ENCODE measurements at places on chromosomes 4 and X.
A peak's percentile ranks its signal among the peaks of the same experiment; 100 is the strongest.

- no peak for DNase-seq
These were observed 37.5 kb downstream of the PIGG start for GRCh38 chr4:536351-536972.

DNA sequence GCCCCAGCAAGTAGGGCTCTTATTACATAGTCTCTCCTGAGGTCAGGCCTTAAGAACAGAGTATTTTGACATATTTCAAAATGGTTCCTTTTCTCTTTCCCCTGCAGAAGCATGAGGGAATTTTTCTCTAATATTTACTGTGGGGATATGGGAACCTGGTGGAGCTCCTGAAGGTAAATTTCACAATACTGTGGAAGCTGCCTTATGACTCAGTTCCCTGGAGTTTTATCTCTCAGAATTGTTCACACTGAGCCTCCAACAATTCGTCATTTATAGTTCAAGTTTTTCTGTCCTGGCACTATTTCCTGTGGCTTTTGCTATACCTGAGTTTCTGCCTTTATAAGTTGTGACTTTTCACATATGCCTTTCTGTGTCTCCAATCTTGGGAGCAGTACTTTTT lies 607.2 kb upstream of the NDST4 start:
- no peak for DNase-seq

- no peak for DNase-seq
These were observed 667 bp downstream of the PTTG2 start for GRCh38 chr4:37960679-37961450.

GRCh38 chrX:42752730-42753129 lies 25.2 kb downstream of the PPP1R2C start:
- no peak for DNase-seq

- DNase-seq = no peak
These were observed 217.9 kb downstream of the ARAP2 start for GRCh38 chr4:36026348-36026880.

GRCh38 chrX:44432641-44433040 lies 89.2 kb upstream of the EFHC2 start:
- no peak for DNase-seq

DNA sequence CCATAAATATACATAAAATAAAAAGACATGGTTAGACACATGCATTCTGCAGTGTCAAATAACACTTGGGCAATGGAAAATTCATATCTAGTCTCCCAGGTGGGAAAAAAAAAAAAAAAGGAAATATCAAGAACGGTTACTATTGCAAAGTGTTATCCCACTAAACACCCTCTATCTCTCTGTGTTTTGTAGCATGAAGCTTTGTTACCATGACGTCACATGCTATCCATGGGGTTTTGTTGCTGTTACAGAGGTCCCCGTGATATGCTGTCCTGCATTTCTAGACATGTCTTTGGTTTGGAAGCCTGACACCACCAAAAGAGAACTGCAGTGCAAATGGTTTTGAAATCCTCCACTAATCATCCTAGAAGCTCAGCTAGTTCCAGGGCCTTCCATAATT lies 50.7 kb upstream of the TLR3 start:
- no peak for DNase-seq

DNA sequence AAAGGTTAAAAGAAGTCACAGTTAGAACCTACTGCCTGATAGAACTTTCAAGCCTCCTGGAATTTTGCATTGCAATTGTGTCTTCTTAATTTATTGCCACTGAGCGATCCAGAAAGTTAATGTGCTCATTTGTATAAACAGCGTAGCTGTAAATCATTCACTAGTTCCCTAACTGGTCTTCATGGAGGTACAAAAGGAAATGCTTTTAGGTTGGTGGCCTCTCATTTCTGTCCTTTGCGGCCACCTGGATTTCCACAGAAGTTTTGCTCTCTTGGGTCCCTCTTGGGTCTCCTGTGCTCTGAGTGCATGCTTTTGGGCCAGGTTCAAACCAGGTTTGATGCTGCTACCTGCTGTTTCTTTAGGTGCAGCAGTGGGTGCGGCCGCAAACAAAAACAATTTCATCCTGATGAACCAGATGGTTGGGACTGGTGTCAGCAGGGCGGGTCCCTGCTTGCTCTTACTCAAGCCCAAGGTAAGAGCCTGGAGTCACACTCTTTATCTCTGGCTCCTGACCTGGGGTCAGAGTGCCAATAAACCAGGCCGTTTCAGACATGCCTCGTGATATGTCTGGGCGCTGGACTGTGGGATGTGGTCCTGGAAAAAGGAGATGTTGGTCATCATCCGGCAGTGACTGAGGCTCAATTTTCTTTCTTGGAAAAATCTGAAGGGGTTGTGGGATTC lies 270.1 kb downstream of the PTTG2 start:
- no peak for DNase-seq

DNA sequence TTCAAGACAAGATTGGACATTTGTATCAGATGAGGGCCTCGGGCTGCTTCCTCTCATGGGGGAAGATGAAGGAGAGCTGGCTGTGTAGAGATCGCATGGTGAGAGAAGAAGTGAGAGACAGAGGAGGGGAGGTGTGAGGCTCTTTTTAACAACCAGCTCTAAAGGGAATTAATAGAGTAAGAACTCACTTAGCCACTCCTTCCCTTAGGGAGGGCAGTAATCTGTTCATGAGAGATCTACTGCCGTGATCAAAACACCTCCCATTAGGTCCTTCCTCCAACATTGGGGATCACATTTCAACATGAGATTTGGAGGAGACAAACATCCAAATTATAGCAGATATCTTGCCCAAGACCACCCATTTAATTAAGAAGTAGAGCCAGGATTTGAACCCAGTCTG lies 97.0 kb downstream of the ARX start:
- DNase-seq = no peak

GRCh38 chr4:150038335-150039076 lies 39.7 kb upstream of the DCLK2 start:
- no peak for DNase-seq

GRCh38 chr4:83855044-83855443 lies 319.1 kb downstream of the GPAT3 start:
- peak; percentile 51 for DNase-seq

GRCh38 chr4:113635739-113636437 lies 125.7 kb downstream of the CAMK2D start:
- peak; percentile 53 for DNase-seq

DNA sequence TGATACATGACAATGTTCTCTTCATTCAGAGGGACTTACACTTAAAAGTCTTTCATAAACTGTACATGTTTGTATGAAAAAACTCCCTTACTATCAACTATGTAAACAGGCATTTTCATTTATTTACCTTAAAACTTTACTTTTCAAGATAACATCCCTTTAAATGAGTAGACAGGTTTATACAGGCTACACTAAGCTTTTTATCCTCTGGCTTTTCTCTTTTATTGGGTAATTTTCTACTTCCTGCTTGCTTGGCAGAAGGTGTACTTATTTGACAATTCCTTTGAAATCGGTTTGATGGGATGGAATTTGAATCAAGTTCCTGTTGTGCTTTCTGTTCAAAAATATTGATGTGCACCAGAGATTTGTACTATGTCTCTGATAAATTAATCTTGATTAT lies 81.4 kb downstream of the PTPN13 start:
- DNase-seq = no peak

GRCh38 chr4:163895378-163896005 lies 401.0 kb downstream of the TMA16 start:
- no peak for DNase-seq

DNA sequence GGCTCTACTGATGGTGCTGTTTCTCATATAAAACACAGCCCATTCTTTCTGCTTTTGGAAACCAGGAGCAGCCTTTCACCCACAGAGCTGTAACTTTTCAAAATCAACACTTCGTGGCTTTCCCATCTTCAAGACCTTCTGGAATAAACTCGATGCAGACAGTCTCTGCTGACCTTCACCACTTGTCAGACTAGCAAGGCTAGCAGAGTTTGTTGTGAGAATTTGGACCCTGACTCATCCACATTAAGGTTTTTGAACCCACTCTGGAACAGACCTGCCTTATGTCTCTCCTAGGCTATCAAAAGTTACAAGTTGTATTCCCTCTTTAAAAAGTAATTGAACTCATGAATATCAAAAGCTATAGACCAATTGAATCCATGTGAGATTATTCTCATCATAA lies 88.6 kb downstream of the MAML3 start:
- no peak for DNase-seq

DNA sequence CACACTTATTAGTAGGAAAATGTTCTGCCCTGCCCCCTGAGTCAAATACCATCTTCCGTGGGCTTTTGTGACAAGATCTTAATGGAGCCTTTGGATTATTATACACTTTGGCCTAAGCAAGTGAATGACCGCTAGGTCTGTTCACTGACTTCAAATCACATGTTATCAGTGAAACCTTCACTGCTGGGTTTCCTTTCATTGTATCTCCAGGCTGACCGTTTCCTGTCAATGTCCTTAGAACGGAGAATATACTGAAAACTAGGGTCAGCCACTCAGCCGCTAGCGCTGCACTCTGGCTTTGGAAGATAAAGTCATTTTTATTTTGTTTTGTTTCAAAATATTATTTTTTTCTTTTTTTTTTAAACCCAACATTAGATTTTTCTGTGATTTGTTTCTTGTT lies 107.0 kb upstream of the TLL1 start:
- no peak for DNase-seq

- peak; percentile 29 for DNase-seq
These were observed 952 bp downstream of the ARSD start for GRCh38 chrX:2928191-2928582.

- no peak for DNase-seq
These were observed 429.2 kb upstream of the TRAM1L1 start for GRCh38 chr4:117514391-117515175.

DNA sequence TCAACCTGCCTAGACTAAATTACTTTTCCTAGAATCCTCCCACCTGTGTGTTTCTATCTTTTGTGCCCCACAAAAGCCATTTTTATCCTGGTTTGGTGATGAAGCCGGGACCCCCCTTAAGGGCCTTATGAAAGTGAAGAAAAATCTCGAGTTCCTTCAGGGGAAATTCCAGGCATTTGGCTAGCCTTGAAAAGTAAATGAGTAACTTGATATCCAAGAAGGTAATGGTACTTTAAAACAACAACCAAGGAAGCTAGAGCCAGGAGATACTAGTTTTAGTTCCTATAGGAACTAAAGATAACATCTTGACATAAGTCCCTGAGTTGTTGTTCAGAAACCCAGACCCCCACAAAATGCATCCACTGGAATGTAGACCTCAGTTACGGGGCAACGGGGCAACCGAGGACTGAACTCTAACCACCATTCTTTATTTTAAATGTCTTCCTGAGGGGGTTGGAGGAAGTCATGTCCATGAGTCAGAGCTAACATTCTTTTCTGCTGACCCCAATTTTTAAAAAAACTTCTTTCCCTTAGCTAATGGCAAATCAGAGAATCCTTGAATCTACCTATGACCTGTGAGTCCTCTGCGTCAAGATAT lies 73.9 kb downstream of the VCX3A start:
- no peak for DNase-seq

GRCh38 chr4:8443801-8444200 lies 3.2 kb downstream of the TRMT44 start:
- no peak for DNase-seq

DNA sequence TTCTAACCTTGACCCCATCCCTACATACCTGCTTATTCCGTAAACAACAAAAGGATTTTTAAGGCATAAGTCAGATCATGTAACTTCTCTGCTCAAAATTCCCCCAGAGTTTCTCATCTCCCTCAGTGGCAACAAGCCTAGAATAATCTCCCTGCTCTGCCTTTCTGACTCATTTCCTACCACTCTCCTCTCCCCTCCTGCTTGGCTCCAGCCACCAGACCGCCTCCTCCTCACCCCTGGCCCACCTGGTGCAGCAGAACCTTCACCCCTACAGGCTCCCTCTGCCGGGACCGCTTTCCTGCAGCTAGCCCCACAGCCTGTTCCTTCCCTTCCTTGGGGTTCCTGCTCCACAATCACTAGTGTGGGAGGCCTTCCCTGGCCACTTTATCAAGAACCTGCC lies 32.1 kb downstream of the TSPAN5 start:
- peak; percentile 57 for DNase-seq

DNA sequence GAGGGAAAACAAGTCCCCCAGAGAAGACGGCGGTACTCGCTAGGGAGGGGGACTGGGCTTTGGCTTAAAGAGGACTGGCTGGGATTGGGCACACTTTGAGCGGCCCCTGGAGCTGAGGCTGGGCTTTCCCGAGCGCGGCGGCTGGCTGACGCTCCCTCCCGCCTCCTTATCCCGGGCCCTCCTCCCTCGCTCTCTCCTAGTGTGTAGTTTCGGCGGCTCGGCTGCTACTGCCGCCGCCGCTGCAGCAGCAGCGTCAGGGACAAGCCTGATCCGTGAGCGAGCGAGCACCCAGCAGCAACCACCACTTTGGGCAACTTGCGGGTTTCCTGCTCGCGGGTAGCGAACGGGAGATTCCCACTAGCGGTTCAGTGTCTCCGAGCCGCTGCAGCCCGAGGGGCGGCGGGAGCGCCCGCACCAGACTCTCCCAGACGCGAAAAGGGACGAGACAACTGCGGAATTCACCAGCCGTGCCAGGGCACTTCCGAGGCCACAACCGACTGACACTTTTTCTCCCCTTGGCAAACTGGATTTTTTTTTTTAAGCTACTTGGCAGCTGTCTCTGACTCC lies 632 bp upstream of the PCDH7 start:
- peak; percentile 78 for DNase-seq

GRCh38 chr4:23746672-23747071 lies 143.2 kb downstream of the PPARGC1A start:
- DNase-seq = no peak

GRCh38 chrX:107646735-107647134 lies 18.4 kb downstream of the PRPS1 start:
- no peak for DNase-seq

- no peak for DNase-seq
These were observed 39.7 kb upstream of the VCX3B start for GRCh38 chrX:8424912-8425311.
